ENCODE measurements at places on chromosomes 4 and X.

DNA sequence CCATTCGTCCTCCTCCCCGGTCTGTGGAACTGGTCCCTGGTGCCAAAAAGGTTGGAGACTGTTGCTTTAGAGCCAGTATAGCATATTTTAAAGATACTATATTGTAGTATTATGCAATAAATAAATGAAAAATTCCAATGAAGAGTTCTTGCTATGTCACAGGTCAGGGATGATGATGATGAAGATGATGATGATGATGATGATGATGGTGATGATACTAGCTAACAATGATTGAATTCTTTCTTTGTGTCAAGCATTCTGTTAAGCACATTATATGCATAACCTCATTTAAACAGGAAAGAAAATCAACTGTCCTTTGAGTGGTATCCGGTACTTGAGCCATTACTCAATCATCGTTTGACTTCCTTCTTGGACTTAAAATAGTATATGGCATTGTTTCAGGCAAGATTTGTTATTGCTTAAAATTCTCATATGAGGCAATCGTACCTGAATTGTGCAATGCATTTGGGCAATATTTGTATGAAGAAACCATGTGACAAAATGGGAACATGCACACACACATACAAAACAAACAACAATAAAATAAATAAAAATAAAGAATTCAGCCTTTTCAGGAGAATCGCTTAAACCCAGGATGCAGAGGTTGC, 22.8 kb upstream of the TLR2 start:
- DNase-seq: no peak

DNA sequence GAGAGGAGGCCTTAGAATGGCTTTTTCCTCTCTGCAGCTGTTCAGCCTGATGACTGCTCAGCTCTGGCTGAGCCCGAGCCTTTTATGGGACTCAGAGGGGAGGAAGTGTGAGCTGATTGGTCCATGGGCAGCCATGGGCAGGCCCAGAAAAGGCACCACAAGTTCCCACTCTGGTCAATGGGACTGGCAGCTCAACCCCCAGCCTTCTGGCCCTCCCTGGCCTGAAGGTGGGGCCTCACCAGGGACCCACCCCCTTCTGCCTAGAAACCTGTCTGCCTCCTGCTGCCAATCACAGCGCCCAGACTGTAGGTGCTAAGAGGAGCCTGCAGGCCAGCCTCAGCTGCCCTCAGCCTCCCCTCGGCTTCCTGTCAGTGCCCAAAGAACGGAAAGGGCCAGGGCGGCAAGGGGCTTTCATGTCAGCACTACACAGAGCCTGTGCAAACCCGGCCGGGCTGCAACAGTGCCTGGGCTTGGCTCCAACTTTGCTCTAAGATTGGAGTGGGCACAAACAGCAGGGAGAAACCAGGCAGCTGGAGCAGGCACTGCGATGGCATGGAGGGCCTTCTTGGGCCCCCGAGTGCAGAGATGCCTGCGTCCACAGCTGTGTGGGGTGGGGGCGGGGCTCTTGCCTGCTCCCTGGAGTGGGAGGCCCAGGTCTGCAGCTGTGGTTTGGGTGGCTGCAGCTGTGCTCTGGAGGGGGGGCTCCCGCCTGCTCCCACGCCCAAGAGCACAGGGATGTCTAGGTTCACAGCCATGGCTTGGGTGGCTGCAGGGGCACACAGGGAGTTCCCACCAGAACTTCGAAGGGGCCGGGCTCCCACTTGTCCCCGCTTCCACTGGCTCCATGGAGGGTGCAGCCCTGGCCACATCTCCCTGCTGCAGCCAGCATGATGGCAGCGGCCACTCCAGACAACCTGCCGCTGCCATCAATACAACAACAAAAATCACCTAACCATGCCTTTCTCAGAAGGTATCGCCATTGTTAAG, 92.6 kb downstream of the NXF2 start:
- no peak for DNase-seq

DNA sequence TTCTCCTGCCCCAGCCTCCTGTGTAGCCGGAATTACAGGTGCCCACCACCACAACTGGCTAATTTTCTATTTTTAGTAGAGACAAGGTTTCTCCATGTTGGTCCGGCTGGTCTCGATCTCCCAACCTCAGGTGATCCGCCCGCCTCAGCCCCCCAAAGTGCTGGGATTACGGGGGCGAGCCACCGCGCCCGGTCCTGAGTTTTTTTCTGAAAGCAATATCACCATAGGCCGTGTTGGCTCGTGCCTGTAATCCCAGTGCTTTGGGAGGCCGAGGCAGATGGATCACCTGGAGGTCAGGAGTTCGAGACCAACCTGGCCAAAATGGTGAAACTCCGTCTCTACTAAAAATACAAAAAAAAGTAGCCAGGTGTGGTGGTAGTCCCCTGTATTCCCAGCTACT, 136.3 kb upstream of the TECRL start:
- peak; percentile 77 for DNase-seq

- no peak for DNase-seq
Observed at GRCh38 chrX:109714340-109714958, 18.6 kb downstream of the ACSL4 start.

GRCh38 chr4:8374851-8375649, 65.5 kb downstream of the ACOX3 start:
- peak; percentile 66 for DNase-seq

GRCh38 chr4:7785017-7785416, 154.6 kb downstream of the AFAP1 start:
- DNase-seq: peak; percentile 44
